Activated CD4-positive, alpha-beta T cell treated with anti-CD3 and anti-CD28 coated beads, Interleukin-2, amount 10 ng/mL, durations not matched to agents 7 days and 5 days (primary cell): ENCODE measurements at places on chromosomes 2 and 18. TPM values are rescaled to one million over a fixed set of nuclear protein-coding genes. Genes with fewer than 3 reads are reported as not detected.

CCNT2 gene
- 50.4 TPM for total RNA-seq

GAD1 gene
- total RNA-seq = 1.4 TPM

ABHD1 gene
- 0.10 TPM for total RNA-seq

AKAIN1 gene
- not detected for total RNA-seq

EMILIN1 gene
- 0.64 TPM for total RNA-seq

CPO gene
- total RNA-seq = not detected

MROH2A gene
- not detected for total RNA-seq

CTAGE1 gene
- not detected for total RNA-seq

ANKRD53 gene
- not detected for total RNA-seq

CIB4 gene
- total RNA-seq = not detected

SP5 gene
- total RNA-seq = not detected

RNU2-63P gene
- 1.9 TPM for total RNA-seq

LIMS1 gene
- 57.2 TPM for total RNA-seq

RGPD3 gene
- 0.06 TPM for total RNA-seq

CIDEA gene
- not detected for total RNA-seq

KLHL14 gene
- total RNA-seq = not detected

MYO5B gene
- 0.12 TPM for total RNA-seq

EVX2 gene
- total RNA-seq = not detected

NGEF gene
- total RNA-seq = not detected

LIMS3 gene
- total RNA-seq = not detected

GPR39 gene
- total RNA-seq = not detected

ALK gene
- not detected for total RNA-seq

SERPINB3 gene
- total RNA-seq = not detected

STARD6 gene
- total RNA-seq = not detected

FIGN gene
- not detected for total RNA-seq

COL4A4 gene
- 0.15 TPM for total RNA-seq

SPIRE1 gene
- 2.9 TPM for total RNA-seq

DSC3 gene
- total RNA-seq = not detected

DUSP19 gene
- 0.92 TPM for total RNA-seq

PRKCE gene
- 15.4 TPM for total RNA-seq

HOXD12 gene
- not detected for total RNA-seq

SERPINB5 gene
- total RNA-seq = not detected

HOXD3 gene
- total RNA-seq = not detected

HRH4 gene
- total RNA-seq = 0.07 TPM

PPM1G gene
- total RNA-seq = 109 TPM

DSC2 gene
- total RNA-seq = not detected

NAT8 gene
- not detected for total RNA-seq

WNT10A gene
- total RNA-seq = 0.10 TPM

DNAJC5G gene
- not detected for total RNA-seq

KLHL41 gene
- total RNA-seq = 0.08 TPM

GLI2 gene
- total RNA-seq = 0.12 TPM

UGT1A8 gene
- not detected for total RNA-seq

CERKL gene
- not detected for total RNA-seq

SERPINB12 gene
- not detected for total RNA-seq

TMEM247 gene
- total RNA-seq = not detected

CD8B gene
- total RNA-seq = 1.2 TPM
